ENCODE measurements at places on chromosomes 3 and 15.

DNA sequence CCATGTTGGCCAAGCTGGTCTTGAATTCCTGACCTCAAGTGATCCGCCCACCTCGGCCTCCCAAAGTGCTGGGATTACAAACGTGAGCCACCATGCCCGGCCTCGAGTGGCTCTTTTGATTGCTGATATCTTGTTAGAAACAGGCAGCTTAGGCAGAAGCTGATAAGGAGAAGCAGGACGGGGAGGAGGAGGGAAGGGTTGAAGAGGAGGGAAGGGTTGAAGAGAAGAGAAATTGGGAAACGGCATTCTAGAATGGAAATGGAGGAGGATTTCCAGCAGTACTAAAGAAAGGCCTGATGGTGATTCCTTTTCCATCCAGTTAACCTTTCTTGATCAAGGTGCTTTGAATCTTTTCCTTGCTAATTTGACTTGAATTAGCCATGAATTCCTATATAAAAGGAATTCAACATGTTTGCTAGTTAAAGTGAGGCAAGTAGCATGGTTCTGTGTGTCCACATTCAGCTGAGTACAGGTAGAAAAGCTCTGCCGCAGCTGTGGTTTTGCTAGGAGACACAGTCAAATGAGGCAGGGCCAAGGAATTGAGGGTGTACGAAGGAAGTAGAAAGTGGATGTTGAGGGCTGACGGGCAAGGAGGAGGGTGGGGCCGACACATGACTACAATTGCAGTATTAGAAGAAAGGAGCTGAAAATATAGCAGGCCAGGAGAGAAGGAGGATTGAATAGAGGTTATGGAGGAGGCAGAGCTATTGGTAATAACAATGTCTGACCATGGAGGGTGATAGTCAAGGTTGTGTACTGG lies 27.2 kb upstream of the ATP1B3 start:
- DNase-seq, result no peak

DNA sequence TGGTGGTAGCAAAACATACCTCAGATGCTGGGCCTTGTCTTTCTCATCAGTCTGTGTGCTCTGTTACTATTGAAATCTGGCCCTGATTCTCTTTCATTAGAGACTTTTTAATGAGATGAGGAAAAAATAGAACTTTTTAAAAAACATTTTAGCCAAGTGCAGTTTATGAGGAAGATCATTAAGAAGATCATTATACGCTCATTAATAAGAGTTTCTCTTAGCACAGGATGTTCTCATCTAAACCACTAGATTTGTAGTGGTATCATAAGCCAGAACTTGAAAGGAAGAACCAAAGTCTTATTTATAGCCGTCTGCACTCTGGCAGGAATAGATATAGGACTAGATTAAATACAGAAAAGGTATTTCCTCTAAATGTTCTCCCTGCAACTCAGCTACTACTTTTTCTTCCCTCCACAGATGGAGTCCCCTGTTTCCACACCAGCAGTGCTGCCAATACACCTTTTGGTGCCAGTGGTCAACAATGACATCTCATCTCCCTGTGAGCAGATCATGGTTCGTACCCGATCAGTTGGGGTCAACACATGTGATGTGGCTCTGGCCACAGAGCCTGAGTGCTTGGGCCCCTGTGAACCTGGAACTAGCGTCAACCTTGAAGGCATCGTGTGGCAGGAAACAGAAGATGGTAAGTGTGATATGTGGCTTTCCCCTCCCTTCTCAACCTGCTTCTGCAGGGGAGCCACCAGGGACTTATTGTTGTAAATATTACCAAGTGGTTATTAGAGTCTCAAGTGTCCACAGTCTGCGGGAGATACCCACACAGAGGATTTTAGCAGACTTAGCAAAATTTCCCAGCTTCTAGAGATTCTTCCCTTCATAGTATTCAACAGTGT lies 152.8 kb downstream of the RBPMS2 start:
- peak; percentile 39 for DNase-seq

- no peak for DNase-seq
Observed at GRCh38 chr3:99508191-99508590, 130.2 kb upstream of the COL8A1 start.

DNA sequence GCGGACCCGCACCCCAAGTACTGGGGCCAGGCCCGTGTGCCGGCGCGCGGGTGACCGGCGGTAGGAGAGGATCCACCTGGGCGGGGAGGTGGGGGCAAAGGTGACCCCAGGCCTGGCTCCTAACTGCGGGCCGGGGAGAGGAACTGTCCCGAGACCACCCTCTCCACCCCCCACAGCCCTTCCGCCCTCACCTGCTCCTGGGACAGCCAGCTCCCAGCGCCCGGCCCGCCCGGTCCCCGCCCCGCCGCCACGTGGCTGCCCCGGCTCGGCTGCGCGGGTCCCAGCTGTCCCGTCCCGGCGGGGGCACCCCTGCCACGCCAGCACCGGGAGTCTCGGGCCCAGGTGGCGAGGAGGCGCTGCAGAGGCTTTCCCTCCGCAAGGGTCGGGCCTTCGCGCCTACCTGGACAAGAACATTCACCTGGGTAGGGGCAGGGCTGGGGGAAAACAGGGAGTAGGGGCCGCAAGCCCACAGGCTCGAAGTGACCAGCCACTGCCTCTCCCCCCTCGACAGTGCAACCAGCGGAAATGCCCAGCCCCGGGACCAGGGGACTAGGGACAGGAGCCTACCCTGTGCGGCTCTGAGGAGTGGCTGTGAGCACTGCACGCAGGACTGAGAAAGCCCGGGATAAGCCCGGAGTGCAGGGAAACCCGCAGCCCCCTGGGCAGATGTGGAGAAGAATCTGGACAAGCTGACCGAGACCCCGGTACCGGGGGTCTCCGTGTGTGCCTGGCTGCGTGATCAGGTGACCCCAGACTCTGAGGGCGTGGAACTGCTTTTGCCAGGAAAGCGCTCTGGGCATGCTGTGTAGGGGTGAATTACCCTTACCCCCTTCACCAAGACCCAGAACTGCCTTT lies at the start of gene SLC12A8:
Gene SLC12A8 (minus strand): TSS at position 240 of the 855 bp plus-strand sequence. CDS start 1,399 bp downstream, outside the sequence.
- DNase-seq, result no peak

DNA sequence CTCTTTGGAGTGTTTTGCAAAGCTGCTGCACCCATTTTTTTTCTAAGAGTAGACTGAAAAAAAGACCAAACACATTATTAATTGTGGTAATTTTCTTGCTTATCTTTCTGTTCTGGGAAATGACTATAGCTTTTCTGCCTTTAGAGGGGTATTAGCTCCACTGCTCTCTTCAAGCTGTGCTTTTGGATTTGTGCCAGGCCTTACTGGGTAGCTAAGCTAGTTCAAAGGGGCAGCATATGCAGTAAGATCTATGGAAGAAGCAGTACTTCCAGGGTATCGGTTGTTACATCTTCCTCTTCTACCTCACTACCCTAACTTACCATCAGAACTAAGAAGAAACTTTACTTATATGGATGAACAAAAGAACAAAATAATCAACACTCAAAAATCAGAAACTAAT lies 28.7 kb upstream of the ARIH1 start:
- no peak for DNase-seq

- no peak for DNase-seq
Observed at GRCh38 chr3:74314696-74315095, 299.8 kb downstream of the CNTN3 start.
